EL (cell line): ENCODE measurements at places on chromosomes 13 and 19.

DNA sequence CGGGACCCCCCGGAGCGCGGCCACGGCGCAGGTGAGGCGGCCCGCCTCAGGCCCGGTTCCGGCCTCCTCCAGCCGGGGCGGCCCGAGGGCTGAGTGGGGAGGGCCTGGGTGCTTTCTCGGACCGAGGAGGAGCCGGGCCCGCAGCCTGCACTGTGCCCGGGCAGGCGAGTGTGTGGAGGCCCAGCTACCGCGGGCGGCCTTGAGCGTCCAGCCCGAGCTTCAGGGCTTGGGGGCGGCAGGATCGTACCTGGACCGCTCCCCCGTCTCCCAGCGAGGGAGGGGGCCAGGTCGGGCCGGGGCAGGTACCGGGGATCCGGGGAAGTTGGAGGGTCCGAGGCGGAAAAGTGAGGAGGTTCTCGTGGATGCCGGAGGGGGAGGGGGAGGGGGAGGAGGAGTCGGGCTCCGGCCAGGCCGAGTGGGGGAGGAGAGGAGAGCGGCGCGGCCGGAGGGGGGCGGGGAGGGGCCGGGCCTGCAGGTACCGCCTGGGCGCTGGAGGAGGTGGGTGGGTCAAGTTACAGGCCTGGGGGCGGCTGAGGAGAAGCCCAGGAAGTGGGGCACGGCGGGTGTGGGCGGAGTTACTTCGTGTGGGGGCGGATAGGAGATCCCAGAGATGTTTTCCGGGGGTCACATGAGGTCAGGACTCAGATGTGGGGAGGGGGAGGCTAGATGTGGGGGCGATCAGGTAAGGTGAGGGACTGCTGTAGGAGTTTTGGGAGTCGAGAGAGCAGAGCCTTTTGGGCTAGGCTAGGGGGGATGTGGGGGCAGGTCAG lies 545 bp downstream of the NACC1 start:
- DNase-seq = peak; percentile 66

DNA sequence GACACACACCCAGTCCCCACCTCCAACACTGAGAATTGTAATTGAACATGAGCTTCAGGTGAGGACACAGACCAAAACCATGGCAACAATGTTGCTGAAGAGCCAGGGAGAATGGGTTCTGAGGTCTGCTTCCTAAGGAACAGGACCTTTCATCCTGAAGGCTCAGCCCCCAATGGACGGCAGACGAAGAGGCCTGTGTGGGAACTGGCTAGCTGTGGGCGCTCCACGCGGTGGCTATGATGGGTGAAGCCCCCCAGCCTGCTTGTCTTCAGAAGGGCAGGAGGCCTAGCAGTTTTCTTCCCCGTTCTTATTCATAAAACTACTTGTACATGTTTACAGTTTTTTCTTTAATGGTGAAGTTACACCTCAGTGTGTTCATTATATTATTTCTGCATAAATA lies 136.1 kb upstream of the SPACA7 start:
- DNase-seq = no peak

DNA sequence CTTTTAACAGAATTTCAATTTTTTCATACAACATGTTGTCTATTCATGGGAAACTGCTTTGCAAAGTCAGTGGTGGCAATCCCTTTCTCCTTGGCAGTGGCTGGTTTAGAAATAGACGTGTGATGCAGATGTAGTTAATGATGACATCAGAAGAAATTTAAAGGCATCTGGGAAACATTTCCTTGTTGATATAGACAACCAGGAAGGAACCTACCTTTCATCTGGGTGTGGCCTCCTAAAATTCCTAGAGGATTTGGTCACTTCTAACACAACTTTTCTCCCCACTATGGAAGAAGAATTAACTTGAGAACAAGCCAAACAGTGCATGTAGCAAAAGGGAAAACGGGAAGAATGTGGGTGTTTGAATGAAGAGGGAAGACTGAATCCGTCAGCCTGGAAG lies 102.8 kb downstream of the EFNB2 start:
- DNase-seq = peak; percentile 14

DNA sequence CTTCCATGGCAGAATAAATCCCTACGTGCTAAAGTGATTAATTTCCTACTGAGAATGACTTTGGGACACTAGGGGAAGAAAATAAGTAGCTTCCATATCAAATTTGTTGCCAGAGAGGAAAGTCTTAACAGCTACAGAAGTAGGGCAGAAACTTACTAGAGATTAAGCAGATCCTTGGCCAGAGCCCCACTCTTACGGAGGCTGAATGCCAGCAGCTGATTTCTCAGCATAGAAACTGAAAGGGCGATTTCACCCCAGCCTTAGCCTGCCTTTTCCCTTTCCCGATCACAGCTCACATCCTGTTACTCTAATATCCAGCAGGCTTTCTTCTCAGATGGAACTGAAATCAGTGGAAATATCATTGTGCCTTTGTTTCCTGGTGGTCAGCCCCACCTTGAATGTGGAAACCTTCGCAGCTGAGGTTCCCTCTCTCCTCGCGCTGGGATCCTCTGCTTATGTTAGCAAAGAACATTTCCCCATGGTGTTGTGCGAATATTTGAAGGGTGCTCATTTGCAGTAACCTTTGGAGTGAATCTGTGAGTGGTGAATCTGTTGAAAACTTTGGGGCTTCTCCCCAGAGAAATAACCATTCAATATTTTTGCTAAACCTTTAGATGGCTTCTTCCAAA lies 8.4 kb downstream of the FAM124A start:
- no peak for DNase-seq

DNA sequence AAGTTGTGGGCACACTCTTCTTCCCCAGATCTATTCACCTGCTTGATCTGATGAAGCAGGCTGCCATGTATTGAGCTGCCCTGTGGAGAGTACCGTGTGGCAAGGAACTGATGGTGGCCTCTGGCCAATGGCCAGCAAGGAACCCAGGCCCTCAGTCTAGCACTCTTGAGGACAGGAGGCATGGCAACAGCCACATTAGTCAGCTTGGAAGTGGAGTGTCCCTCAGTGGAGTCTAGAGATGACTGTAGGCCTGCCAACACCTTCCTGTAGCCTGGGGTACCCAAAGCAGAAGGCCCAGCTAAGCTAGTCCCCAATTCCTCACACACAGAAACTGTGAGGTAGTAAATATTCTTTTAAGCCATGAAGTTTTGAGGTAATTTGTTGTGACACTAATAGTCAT lies 412.5 kb downstream of the DACH1 start:
- DNase-seq = no peak

DNA sequence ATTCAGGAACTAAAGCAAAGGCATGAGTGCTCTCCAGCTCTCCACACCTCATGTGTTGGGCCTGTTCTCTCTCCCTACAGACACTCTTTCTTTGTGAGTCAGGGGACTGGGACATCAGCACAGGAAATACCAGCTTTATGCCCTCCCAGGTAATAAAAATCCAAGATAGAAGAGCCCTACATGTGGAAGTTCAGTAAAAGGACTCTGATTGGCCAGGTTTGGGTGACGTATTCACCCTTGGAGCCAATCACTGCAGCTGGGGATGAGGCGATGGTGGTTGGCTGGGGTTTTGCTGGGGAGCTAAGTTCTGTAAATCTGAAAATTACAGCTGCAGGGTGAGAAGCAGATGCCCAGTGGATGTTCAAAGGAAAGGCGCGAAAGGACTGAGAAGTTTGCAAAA lies 32.5 kb downstream of the CCDC70 start:
- no peak for DNase-seq

DNA sequence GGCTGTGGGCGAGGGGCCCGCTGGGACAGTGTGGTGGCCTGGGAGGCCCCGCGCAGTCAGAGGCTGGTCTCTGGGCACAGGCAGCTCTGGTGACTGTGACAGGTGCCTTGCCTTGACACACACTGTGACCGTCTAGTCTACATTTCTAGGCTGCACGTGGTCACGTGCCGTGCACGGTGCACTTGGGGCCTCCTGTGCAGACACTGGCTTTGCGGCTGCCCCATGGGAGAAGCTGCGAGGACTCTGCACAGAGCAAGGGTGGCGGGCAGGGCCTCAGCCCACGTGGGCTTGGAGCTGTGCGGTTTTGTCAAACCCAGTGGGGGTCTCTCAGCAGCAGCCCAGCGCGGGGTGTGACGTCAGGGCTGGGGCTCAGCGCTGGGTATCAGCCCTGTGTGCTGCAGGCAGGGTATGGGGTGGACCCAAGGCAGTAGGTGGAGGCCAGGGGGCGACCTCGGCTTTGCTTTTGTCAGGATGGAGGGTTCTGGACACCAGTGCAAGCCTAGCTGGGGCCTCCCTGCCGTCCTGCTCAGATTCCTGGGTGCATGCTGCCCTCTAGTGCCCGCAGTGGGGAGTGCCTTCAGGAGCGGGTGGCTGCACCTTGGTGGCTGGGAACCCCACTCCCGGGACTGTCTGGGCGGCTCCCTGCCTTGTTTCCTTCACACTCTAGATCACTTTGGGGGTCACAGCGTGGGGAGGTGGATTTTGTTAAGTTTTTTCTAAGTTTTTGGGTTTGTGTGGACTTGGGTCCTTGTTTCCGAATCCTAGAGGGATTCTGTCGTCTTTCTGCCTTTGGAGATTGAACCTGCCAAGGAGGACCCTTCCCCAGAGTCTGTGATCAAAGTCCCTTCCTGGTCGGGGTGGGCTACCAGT lies 62.6 kb downstream of the KDM4B start:
- peak; percentile 78 for DNase-seq

- no peak for DNase-seq
Observed at GRCh38 chr13:32553720-32554119, 15.1 kb upstream of the N4BP2L2 start.

- DNase-seq = no peak
Observed at GRCh38 chr19:46950526-46951170, 69.0 kb upstream of the NPAS1 start.

- DNase-seq = peak; percentile 39
Observed at GRCh38 chr19:19445911-19446361, 40.5 kb downstream of the GATAD2A start.

- no peak for DNase-seq
Observed at GRCh38 chr13:37503287-37503686, 95.3 kb downstream of the POSTN start.

DNA sequence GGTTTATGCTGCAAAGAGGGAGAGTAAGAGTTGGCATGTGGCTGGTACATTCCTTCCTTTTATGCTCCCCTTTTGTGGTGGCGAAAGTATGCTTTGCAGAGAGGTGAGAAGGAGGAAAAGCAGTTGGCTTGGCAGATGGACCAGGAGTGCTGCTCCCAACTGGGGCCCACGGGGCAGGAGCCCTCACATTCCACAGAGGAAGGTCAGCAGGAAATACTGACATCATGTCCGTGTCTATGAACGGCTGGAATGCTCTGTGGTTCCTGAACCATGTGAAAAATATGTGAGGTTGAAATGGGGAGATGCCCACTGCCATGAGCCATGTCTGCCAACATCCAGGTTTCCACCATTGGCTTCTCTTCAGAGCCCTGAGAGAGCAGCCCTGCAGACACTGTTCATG lies 33.3 kb upstream of the GAS6 start:
- DNase-seq = peak; percentile 100

DNA sequence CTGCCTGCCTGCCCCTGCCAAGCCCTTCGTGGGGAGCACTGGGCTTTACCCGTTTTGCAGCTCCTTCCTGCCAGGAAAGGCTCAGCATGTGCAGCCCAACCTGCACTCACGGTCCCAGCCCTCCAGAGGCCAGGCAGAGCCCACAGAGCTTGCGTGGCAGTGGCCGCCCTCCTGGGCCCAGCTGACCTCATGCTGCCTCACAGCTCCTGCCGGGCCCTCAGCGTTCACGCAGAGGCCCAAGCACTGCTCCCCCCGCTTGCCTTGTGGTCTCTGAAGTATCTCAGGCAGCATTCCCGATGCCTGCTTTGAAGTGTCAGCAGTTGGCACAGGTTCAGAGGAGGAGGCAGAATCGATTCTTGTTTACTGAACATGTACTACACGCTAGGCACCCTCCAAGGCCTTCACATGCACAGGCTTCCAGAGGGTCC lies 32.5 kb downstream of the CAPN12 start:
- DNase-seq = peak; percentile 96

- DNase-seq = no peak
Observed at GRCh38 chr13:48429886-48430285, 17.0 kb upstream of the LPAR6 start.

- DNase-seq = no peak
Observed at GRCh38 chr19:18422530-18423191, 3.5 kb downstream of the SSBP4 start.

DNA sequence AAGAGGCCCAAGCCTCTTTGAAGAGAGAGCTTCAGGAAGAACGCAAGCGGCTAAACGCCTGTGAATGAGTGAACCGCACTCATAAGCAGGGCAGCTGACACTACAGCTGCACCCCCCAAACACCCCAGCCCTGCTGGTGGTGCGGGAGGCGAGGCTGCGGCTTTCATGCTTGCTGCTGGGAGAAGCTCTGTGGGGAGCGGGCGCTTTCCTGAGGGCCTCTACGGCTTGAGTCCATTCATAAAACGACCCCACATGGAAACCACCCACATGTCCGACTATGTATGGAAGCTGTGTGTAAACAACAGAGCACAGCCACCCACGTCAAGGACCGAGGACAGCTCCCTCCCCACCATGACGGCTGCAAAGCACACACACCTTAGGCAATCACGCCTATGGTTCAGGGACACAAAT lies 5.5 kb downstream of the AP3D1 start:
- no peak for DNase-seq

- no peak for DNase-seq
Observed at GRCh38 chr13:108082481-108082880, 132.9 kb downstream of the LIG4 start.

DNA sequence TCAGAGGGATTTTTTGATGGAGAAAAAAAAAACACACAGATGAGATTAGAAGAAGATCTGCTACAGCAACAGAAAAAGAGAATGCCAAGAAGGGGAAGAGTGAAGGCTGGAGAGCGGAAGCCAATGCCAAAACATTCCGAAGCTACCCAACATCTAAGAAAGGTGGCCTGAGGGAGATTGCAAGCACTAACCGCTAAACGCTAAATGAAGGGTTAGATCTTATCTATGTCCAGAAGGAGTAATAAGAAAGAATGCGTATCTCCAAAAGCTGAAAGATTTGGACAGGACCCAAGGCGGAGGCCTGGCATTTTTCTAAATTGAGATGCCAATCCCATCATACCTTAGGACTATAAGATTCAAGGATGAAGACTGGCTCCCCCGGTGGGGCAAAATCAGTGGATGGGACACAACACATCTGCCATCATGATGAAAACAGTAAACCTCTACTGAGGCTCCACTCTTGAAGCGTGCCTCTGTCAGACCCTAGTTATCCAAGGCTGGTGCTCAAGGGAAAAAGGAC lies 15.6 kb upstream of the HMGB1 start:
- DNase-seq = no peak

- DNase-seq = no peak
Observed at GRCh38 chr13:34223984-34224383, 406.0 kb downstream of the RFC3 start.

- no peak for DNase-seq
Observed at GRCh38 chr19:15293781-15294491, 38.4 kb downstream of the BRD4 start.

GRCh38 chr19:7483720-7484201 lies 5.1 kb downstream of the PEX11G start:
- DNase-seq = no peak

- no peak for DNase-seq
Observed at GRCh38 chr19:15198951-15199660, 1.7 kb downstream of the NOTCH3 start.

DNA sequence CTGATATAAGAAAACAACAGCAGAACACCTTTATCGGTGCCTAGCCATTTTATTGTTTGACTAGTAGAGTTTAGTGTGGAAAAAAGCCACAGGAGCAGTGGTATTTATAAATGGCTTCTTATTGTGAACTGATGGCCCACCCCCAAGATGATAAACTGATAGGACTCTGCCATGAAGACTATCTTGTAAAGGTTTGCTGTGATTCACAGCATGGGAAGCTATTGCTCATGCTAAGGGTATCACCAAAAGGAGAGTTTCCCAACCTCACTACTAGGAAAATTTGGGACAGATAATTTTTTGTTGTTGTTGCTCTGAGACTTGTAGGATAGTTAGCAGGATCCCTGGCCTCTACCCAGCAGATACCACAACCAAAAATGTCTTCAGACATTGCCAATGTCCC lies 12.0 kb upstream of the SLC7A1 start:
- DNase-seq = peak; percentile 54

GRCh38 chr19:40990972-40991381 lies at the start of gene CYP2B6:
TSS of gene CYP2B6 (plus strand) at chr19:40991282. CDS start at chr19:40991306, 24 bp downstream.
- DNase-seq = no peak
